ENCODE measurements at places on chromosomes 16 and 17.

- DNase-seq, result no peak
Observed at GRCh38 chr16:69481901-69482341, 57.5 kb downstream of the CYB5B start.

DNA sequence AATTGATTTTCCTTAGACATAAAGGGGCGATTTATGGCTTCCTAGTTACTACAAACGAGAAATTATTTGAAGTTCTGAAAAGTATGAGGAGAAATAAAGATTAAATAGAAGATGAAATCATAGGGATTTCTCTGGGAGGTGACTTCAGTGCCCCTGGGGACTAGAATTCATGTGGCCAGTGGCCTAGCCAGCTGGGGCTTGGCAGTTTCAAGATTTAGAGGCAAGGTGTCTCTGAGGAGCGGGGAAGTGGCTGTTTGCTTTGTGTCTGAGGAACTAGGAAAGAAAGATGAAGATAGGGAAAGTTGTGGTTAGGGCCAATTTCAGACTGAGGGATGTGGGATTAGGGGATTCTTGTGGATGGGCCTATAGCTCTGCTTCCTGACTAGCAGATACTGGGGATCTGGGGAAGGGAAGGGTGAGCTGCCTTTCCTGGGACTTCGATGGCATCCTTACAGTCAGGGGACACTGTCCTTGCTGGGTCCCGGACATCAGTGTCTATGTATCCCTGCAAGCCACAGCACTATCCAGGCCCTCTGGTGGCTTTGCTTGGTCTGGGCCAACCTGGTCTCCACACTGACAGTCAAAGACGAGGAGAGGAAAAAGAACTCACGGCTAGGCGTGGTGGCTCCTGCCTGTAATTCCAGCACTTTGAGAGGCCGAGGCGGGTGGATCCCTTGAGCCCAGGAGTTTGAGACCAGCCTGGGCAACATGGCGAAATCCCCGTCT is 22.4 kb upstream of the MEOX1 start:
- DNase-seq, result no peak

GRCh38 chr16:48609652-48610029 is 339 bp downstream of the N4BP1 start:
- no peak for DNase-seq

GRCh38 chr17:386141-386876 is 33.7 kb upstream of the RPH3AL start:
- no peak for DNase-seq

DNA sequence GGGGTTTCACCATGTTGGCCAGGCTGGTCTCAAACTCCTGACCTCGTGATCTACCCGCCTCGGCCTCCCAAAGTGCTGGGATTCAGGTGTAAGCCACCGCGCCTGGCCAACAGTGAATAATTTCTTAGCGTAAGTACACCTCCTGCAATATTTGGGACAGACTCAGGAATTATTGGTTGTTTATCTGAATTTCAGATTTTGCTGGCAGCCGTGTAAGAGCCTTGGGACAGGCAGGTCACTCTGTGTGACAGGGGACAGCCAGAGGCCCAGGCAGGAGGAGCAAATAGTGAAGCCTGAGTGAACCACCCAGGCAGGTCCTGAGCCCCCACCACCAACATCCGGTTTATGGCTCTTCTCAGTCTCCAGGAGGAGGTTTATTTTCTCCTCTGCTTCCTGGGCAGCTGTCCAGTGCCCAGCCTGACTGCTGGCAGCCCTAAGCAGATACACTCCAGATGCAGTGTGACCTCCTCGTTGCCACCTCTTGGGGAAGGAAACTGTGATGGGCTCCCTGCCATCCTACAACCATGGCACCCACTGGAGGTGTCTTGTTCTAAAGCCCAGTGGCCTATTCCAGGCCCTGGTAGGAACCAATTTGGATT is 26.2 kb upstream of the ADORA2B start:
- peak; percentile 39 for DNase-seq

DNA sequence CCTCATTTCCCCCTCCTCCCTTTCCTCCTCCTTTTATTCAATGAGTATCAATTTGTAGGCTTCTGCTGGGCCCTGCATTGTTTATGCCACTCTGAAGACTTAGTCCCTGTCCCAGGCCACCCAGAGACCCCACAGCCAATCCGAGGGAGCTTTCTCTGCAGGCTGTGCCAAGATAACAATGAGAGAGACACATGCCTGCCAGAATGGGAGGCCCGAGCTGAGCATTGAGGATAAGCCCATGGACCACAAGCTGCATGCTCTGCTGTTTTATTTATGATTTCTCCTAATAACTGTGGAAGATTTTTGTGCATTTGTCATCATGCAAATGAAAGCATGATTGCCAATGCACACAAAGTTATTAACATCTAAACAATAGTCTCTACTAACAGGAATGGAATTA is 3.0 kb downstream of the RCVRN start:
- DNase-seq, result no peak

Measured in NCI-H2029 treated with DMSO at 0.1 percent for 48 hours (cell line).